H1 (cell line): ENCODE measurements at places on chromosomes 5 and 9.

DNA sequence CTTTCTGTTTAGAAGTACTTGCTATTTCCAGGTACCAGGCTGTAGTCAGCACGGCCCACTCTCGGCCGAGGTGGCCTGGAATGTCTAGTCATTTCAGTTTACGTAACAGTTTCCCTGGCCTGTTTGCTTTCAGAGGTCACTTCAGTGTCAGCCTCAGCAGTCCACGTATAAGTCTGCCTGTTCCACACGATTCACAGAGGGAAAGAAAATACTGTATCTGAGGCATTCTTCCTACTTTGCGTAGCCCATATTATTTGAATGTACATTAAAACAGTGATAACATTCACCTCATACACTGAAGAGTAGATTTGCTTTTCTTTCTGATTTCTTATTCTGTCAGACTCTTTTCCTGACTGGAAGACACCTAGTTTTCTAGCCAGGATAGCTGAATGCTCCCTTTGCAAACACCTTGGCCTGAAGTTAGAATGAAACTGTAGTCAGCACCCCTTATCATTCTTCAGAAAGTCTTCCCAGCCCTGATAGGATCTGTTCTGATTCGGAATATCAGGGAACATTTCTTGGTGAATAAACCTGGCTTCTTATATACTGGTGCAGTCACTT is 140.9 kb downstream of the AOPEP start:
- no peak overlapping the region for H3K4me3 ChIP-seq
- no peaks in the 10 kb centered on the region for H3K36me3 ChIP-seq
- no peaks in the 10 kb centered on the region for H3K27me3 ChIP-seq
- no peak for DNase-seq

- H3K4me3 ChIP-seq: peak within 1 kb of the TSS; percentile 90
These were observed at the start of gene MTX3 for GRCh38 chr5:79990598-79991507. MTX3 (minus strand) TSS chr5:79991262; CDS start chr5:79991238, 24 bp downstream.

- no peaks in the 10 kb centered on the region for H3K27me3 ChIP-seq
- H3K27ac ChIP-seq: no peak overlapping the region
- H3K4me3 ChIP-seq: no peak overlapping the region
These were observed 536.5 kb downstream of the CDK5RAP2 start for GRCh38 chr9:120043448-120043847.

- H3K36me3 ChIP-seq: no peaks in the 10 kb centered on the region
- no peaks in the 10 kb centered on the region for H3K27me3 ChIP-seq
These were observed 111.6 kb downstream of the ARHGAP26 start for GRCh38 chr5:142881784-142882126.

DNA sequence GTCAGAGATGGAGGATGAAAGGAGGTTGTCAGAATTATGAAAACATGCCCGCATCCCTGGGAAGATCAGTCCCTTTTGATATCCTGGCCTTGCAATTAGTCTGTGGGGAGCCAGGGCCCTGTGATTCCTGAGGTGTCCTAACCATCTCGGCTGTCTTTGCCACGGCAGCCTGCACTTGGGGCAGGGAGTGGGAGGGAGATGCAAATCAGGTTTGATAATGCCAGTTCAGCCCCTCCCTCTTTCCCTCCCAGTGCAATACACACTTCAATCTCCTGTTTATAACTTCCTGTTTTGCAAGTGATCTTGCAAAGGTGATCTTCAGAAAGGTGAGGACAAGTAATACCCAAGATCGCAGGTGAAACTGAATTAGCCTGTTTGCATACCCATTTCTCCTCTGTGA is 114.0 kb upstream of the ALDH1B1 start:
- no peak overlapping the region for H3K27ac ChIP-seq
- H3K36me3 ChIP-seq: no peaks in the 10 kb centered on the region
- no peak overlapping the region for H3K4me3 ChIP-seq
- DNase-seq: no peak
- peaks cover 5% of the 10 kb centered on the region for H3K4me1 ChIP-seq
- peaks cover 2% of the 10 kb centered on the region for H3K27me3 ChIP-seq
